ENCODE measurements at places on chromosomes 12 and 14.

DNA sequence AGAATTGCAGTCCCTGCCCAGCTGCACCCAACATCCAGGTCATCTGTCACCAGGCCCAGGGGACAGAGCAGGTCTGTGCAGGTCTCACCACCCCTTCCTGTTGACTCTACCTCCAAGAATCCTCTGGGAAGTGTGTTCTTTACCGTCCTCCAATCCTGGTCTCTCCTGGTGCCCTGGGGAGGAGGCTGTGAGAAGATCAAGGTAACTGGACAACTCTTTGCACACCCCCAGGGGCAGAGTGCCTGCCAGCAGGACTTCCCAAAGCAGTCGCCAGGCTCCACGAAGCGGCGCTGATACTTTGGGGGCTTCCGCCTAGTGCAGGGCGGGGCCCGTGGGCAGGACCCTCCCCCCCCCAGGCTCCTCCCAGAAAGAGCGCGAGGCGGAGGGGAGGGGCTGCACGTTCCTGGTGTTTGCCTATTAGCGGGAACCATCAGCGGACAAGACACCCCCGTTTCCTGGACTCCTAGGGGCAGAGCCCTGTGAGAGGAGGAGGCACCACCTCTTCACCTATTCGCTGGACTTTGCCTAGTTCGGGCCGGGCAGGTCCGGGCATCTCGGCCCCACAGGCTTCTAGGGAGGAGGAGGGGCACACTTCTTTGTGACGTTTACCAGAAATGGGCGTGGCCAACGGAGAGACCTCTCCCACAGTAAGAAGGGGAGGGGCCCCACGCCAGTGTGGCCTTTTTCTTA, 918.0 kb downstream of the AACS start:
- DNase-seq, result peak; percentile 26

GRCh38 chr12:63809566-63809965, 29.9 kb downstream of the RXYLT1 start:
- DNase-seq, result no peak

GRCh38 chr12:65900912-65901672, 76.8 kb downstream of the HMGA2 start:
- no peak for DNase-seq

DNA sequence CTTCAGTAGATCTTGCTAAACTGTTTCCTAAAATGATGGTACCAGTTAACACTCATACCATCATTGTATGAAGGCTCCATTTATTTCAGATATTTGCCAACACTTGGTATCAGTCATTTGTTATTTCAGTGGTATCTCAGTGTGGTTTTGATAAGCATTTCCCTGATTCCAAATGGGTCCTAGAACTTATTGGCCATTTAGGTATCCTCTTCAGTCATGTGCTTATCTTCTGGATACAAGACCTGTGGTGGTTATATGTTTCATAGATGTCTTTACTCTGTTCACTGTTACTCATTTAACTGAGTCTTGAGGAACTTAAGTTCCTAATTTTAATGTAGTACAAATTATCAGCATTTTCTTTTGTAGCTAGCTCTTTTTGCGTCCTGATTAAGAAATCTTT, 13.5 kb downstream of the SINHCAF start:
- DNase-seq, result no peak

DNA sequence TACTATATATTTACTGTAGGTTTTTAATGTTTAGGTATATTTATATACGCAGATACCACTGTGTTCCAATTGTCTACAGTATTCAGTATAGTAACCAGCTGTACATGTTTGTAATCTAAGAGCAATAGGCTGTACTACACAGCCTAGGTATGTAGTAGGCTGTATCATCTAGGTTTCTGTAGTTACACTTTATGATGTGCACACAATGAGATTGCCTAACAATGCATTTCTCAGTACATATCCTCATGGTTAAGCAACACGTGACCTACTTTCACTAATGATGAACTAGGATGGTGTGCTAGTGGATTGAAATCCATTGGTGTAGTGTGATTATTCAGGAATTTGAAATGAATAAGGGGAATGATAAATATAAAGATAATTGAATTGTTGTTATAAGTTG, 77.7 kb downstream of the ETNK1 start:
- peak; percentile 40 for DNase-seq

DNA sequence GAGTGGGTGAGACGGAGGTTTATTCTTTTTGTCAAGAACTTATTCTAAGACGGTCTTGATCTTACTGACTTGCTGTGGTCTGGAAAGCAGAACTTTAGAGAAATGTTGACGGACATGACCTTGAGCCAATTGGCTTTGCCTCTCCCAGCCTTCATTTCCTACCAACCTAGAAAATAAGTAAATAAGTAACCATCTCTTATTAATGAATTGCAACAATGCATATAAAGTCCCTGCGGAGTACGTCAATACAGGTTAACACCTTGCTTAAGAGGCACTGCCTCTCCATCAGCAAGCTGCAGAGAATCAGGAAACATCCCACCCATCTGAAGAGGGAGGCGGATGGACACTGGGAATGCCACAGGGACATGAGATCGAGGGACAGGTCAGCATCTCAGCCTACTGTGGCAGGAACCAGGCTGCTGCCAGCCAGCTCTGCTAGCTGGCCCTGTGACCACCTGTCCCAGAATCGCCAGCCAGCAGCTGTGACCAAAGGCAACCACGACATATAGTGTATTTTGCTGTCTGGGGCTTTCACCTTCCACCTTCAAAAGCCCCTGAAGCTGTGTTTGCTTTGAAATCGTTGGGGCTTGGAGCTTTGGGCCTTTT, 208.3 kb downstream of the BCL11B start:
- DNase-seq, result no peak

DNA sequence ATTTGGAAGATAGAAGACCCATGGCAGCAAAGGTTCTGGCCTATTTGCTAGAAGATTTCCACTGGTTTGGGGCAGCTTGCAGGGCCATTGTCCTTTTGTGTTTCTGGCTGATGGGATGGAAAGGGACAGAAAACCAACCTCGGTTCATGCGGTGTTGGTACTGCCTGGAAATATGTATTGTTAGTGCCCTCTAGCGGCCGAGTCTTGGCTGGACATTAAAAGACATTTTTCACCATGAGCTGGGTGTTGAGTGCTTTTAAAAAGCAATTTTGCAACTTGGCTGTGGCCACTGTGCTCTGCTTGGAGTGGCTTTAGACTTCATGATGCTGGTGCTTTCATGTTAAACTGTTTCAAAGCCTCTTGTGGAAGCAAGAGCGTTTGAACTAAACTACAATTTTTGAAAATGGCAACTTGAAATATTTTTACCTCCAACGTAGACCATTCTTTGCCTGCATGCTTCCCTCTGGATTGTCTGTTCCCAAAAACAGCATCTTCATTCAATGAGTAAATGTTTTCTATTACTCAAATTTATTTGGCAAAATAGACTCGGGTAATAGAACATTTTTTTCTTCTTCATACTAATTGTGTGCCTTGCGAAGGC, 102.7 kb upstream of the TBX5 start:
- peak; percentile 51 for DNase-seq

- peak; percentile 51 for DNase-seq
These were observed 91.2 kb downstream of the CEP128 start for GRCh38 chr14:80850197-80850814.

DNA sequence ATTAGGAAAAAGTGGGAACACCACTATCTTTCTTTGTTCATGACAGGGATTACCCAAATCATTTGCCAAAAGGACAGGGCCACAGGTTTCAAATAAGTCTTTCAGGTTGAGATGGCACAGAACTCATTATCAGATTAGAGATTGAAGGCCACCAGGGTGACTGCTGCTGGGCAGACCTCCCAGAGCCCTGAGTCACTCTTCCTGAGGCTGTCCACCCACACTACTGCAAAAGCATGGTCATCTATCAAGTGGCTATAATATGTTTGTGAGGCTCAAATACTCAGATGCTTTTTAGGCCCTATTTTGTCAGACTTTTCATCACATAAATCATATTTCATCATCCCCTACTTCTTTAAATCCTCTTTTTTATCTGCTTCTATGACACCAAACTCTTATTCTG, 155.3 kb upstream of the CCDC196 start:
- no peak for DNase-seq

- no peak for DNase-seq
These were observed 778 bp downstream of the DNM1L start for GRCh38 chr12:32679920-32680237.

- no peak for DNase-seq
These were observed 2.9 kb upstream of the OTX2 start for GRCh38 chr14:56813143-56813551.

- no peak for DNase-seq
These were observed 887.2 kb downstream of the NRXN3 start for GRCh38 chr14:79057333-79057732.

DNA sequence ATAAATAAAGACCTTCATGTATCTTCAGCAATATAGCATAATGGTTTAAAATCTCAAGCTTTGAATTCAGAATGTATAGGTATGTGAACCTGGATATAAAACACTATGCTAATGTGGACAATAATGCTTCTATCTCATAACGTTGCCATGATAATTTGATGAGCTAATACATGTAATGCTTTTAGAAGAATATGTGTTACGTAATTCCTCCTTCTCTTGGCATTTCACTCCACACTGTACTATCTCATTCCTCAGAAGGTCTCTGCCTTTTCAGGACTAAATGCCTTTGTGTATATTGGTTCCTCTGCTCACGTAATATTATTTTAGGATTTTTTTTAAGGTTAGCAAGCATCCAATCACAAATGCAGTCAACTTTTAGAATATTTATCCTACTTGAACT, 86.5 kb downstream of the FOXA1 start:
- DNase-seq, result no peak

GRCh38 chr14:58216544-58216943, 16.6 kb downstream of the ACTR10 start:
- DNase-seq, result no peak

GRCh38 chr14:56561606-56562005, 18.0 kb upstream of the TMEM260 start:
- DNase-seq, result no peak

DNA sequence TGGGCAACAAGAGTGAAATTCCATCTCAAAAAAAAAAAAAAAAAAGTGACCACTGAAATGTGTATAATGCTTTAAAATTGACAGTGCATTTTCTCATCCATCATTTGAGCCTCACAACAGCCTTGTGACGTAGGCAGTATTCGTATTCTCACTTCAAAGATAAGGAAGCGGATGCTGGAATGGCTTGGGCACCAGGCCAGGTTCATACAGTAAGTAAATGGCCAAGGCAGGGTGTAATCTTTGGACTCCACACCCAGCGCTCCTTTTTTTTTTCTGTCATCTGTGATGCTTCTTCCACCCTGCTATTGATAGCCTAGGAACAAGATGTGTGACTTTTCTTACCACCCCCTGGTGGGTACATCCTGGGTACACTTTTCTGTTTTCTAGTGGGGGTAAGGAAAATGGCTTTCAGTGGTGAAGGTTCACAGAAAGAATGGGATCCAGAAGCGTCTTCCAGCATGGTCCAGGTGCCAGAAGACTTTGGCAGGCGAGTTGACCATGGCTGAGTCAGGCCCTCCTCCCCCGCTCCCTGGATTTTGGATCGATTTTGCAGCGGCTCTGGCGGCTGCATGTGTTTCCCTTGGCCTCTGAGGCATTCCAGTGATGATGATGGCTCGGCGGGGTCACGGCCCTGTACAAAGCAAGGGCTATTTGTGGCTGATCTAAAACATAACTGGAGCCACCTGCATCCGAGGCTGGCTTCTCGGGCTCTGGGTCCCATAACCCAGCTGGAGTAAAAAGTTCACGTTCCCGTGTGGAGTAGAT, 110.6 kb downstream of the CACNA1C start:
- DNase-seq, result no peak

DNA sequence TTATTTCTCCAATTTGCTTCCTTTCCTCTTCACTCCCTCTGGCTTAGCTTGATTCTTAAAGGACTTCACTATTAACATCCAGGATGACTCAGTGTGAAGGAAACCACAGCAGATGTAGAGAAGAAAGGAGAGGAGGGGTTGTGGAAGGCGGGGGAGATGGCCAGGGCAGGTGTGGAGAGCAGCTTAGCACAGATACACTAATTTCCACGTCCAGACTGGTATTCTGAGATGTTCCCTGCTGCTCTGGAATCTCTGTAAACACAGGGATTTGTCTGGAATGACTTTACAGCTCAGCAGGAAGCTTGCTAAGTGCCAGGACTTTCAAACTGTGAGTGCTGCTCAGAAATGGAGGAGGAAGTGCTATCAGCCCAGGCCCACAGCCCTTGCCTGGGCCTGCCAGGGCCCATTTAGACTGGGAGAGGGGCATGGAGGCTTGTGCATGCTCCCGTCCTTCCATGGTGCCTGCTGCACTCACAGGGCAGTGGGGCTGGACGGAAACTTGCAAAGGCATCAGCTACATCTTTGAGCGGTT, 202.5 kb upstream of the DDHD1 start:
- DNase-seq, result no peak

DNA sequence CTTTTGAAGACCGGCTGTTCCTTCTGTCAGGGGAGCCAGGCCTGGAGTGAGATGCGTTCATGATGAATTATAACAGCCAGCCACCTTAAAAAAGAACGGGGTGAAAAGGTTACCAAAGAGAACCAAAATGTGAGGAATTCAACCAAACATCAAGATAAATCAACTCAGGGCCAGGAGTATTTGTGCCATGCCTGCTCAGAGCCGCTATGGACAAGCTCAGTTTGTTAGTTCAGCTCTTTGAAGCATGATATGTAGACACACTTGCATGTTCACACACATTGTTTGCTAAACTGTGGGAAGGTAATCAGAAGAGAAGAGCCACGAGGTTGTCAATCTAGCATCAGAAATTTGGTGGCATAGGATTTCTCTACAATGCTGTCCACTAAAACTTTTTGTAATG, 367.4 kb upstream of the TBX3 start:
- DNase-seq, result no peak

- no peak for DNase-seq
These were observed 376.2 kb downstream of the DPF3 start for GRCh38 chr14:72517736-72518135.

- DNase-seq, result peak; percentile 53
These were observed 178.6 kb downstream of the EFCAB11 start for GRCh38 chr14:89775946-89776345.

DNA sequence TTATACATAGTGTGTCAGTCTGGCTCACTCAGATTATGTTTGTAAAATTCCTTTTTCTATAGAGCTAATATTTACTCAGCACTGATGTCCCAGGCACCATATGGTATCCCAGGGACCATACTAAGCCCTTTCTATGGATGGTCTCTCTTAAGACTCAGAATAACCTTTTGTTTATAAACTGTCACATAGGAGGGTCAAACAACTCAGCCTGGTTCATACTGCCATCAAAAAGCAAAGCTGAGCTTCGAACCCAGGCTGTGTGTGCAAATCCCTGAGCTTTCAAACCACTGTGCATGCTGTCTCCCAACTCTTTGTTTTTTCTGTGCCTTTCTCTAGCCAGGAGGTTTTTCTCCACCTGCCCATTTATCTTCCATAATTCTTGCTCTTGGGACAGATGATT, 135.6 kb upstream of the ARHGAP5 start:
- no peak for DNase-seq

GRCh38 chr14:104551851-104552737, 27.5 kb upstream of the C14orf180 start:
- DNase-seq, result no peak

GRCh38 chr12:93803424-93803807, 126.2 kb downstream of the CRADD start:
- DNase-seq, result peak; percentile 40

GRCh38 chr14:69711881-69712560, 54.9 kb upstream of the SRSF5 start:
- no peak for DNase-seq

- DNase-seq, result no peak
These were observed 17.9 kb downstream of the KCTD10 start for GRCh38 chr12:109459247-109459646.
